ENCODE measurements at places on chromosomes 11 and 22.

- no peak for DNase-seq
These were observed 30.4 kb downstream of the ADAMTS15 start for GRCh38 chr11:130478881-130479280.

DNA sequence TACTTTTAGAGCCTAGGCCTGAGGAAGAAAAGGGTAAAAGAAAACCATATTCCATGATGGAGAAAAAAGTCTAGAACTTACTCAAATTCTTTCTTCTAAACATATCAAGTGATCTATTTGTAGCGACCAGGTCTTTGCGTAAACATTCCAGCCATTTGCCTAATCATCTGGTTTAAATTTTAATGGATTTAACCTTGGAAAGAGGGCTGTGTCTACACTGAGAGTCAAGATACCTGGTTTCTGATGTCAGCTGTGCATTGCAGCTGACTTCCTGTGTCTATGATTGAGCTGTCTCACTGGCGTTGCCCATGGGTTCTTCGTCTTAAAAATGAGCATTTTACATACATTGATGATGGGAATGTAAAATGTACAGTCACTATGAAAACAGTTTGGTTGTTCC lies 10.0 kb upstream of the TMEM123 start:
- no peak for DNase-seq

GRCh38 chr22:43855431-43855830 lies 6.9 kb downstream of the SULT4A1 start:
- DNase-seq = no peak

DNA sequence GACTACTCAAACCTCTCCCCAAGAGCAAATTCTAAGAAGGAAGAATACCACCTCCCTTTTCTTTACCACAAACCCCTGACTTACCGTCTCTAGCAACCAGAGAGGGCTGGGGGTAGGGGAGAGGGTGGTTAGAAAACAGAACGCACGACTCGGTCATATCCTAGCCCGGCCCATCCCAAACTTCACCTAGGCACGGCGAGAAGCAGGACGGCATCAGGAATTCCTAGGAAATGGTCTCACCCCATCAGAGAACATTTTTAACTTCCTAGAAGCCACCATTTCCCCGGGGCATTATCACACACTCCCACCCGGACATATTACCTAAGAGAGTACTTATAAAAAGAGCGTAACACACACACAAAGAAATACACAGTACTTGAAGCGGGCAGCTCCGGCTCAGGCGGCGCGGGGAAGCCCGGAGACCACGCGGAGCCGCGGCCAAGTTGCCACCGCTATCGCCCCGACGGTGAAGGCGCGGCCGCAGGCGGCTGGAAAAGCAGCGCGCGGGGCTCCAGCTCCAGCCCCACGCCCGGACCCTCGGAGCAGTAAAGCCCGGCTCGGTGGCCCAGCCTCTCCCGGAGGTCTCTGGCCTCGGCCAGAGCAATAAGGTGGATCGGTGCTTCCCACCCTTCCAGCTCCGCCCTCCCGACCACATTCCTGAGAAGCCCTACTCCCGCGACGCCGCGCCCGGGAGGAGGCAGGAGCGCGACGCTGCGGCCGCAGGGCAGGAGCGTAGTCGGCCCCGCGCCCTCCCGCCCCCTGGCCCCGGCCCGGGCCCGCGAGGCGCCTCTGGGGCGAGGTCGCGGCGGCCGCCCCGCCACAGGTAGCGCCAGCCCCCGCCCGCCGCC lies 878 bp downstream of the RRAS2 start:
- DNase-seq = no peak

DNA sequence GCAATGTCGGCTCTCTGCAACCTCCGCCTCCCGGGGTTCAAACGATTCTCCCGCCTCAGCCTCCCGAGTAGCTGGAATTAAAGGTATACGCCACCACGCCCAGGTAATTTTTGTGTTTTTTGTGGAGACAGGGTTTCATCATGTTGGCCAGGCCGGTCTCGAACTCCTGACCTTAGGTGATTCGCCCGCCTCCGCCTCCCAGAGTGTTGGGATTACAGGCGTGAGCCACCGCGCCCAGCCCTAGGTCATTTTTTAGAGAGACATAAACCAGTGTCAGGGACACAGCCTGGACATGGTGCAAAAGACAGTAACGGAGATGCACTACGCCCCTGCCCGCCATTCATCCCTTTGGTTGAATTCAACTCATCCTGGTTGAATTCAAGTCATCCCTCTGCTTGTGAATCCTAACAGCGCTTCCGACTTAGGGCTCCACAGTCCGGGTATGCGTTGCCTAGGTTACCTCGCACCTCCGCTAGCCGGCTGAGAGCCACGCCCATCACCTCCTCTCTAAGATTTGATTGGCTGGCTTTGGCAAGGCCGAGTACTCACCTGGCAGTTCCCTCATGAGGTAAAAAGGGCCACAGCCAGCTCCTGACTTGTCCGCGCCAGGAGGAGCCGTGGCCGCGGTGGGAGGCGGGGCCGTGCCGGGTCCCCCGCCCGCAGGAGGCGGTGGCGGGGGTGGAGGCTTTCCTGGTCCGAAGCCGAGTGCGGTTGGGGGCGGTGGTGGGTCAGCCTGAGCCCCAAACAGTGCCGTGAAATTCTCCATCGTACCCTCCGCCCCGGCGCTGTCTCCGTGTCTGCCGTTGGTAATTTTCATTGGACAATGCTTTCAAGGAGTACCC lies at the start of gene MED19:
Gene MED19 (minus strand): TSS at position 802 of the 842 bp plus-strand sequence. CDS start 36 bp downstream, at position 766.
- DNase-seq = peak; percentile 28

GRCh38 chr22:34038801-34039555 lies 118.7 kb upstream of the LARGE1 start:
- DNase-seq = no peak

DNA sequence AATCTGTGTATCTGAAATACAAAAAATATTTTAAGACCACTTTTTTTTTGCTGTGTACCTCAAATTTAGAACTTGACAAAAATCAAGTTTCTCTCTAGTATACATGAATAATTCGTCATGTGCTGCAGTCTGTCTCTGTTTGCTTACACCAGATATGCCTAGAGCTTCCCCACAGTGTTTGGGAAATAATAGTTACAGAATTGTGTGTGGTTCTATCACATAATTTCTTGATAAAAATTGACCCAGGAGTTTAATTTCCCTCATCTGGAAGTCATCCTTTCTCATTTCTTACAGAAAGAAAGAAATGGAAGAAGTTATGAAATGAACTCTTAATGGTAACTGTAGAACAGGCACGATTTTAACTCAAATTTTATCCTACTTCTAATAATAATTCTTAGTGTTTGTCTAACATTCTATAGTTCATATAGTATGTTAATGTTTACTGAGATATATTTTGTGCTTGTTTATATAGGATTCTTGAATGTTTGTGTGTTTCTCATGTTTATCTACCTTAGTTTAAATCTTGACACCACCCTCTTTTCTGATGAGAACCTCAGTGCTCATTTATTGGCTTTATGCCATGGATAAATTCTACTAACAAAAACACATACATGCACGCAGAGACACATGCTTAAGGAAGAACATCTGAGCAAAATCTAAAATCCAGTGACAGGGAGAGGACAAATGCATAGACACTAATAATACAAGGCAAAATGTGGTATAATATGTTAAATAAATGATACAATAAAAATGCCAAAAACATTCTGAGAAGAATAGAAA lies 61.4 kb upstream of the CTSC start:
- DNase-seq = no peak

DNA sequence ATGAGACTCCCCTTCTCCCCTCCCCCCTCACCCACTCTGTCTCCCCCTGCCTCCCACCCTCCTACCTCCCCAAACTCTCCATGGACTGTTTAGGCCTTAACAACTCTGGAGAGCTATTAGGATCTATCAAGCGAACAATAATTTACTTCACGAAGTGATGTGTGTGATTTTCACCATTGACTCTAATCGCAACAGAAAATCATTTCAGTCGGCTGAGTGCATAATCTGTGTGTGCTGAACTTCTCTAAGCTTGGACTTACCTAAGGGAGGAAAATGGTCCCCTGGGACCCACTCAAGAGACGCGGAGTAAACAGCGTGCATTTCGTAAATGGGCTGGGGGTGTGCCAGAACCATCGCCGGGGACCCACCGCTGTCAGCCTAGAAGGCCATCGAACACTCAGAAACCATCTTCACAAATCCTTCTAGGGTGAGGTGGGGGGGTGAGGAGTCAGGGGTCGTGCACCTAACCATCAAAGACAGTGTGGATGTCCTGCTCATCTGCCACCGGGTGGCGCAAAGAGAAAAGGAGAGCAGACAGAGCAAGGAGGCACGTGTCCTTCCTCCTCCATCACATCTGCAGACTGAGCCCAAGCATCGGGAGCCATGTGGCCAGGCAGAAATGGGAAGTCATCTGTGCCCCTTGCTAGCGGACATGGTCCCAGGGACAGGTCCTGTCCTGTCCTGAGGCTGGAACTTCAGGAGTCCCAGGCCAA lies 62.1 kb upstream of the NUP50 start:
- peak; percentile 59 for DNase-seq

DNA sequence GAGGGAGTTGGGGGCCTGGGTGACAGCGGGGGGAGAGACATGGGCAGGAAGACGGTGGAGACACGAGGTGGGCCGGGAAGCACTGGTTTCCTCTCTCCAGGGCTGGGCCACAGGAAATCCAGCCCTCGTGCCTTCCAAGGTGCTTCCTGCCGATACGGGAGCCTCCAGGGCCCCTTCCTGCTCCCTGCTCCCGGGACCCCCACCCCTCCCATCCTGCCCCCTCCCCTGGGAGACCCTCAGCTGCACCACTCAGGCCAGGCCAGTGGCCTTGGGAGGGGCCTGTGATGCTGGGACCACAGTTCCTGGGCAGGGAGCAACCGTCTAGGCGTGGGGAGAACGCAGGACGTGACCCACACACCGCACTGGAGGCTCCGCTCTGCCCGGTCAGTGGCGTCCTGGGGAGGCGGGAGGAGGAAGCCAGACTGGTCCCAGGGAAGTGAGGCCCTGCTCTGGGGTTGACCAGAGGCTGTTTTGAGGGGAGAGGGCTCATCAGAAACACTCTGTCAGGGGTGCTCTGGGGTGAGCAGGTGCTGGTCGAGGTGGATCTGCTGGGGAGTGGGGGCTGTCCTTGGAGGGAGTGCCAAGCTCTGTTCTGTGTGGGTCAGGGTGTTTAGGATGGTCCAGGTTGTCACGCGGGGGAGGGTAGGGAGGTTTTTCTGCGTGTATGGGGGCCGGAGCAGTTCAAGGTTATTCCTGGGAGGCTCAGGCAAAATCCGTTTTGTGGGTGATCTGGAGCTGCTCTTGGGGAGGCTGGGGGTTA lies at the start of gene SHANK3:
Gene SHANK3 (plus strand): TSS at position 353 of the 760 bp plus-strand sequence.
- DNase-seq = no peak

- no peak for DNase-seq
These were observed 1275.2 kb upstream of the CNTN5 start for GRCh38 chr11:97745515-97746050.

DNA sequence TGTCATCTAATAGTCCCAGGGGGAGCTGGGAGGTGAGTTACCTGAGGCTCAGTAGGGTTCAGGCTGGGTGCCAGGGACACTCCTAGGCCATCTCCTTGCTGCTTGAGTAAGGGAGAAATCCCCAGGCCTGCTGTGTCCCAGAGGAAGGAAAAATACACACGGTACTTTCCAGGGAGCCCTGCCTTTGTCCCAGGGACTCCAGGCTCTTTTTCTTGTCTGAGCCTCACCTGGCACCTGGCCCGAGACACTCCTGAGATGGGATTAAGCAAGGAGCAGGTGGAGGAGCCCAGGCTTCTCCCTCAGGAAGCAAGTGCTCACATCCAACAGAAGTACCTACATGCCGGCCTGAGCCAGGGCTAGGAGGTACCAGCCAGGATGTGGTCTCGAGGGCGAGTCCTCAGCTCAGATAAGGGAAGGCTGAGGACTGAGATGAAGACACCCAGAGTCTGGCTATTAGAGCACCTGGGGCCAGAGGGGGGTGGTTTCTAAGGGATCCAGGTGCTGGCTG lies 899 bp upstream of the KLHDC7B start:
- DNase-seq = no peak

DNA sequence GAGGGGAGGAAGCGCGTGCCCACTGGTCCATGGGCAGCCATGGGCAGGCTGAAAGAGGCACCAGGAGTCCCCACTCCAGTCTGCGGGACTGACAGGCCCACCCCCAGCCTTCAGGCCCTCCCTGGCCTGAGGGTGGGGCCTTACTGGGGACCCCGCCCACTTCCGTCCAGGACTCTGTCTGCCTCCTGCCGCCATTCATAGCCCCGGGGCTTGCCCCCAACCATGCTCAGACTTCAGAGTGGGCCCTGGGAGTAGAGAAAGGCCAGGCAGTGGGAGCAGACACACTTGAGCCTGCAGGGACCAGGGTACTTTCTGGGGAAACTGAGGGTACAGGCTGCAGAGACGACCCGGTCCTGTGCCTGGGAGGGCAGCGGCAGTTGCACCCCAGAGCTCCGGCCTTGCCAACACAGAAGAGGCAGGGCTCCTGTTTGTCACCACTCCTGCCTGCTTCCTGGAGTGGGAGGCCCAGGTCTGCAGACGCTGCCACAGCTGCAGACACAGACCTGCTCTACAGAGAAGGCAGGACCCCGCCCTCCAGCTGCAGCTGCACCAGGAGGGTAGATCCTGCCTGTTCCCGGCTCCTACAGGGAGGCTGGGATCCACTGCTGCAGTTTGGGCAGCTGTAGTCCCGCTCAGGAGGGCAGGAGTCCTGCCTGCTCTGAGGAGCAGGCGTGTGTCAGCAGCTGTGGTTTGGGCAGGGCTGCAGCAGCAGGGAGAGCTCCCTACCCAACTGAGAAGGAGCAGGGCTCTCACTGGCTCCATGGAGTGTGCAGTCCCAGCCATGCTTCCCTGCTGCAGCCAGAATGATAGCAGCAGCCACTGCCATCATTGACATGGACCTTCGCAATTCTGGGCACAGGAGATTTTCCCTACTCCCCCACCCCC lies 387.9 kb upstream of the ANO3 start:
- DNase-seq = no peak

DNA sequence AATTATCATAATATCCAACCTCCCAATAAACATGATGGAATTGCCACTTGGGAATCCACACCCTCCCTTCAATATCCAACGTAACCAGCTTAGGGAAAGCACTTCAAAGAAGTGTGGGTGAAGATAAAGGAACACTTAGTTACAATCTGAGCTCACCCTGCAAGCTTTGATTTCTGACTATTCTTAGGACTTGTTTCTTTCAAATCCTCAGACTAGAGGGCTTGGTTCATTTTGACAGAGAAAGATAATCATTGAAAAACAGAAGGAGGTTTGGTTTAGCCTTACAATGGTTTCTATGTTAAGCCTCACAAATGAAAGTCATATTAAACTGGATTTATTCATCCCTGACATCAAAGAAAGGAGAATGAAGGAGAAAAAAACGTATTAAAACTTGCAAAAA lies 57.9 kb upstream of the SYT13 start:
- DNase-seq = no peak

All from AG09319 (cell line).